RPMI7951 (cell line): ENCODE measurements at places on chromosomes 6 and 20. TPM values are rescaled to one million over a fixed set of nuclear protein-coding genes. Genes with fewer than 3 reads are reported as not detected.

MRPS18A gene
- total RNA-seq: 68.5 and 68.7 TPM in 2 replicates

TNFRSF21 gene
- total RNA-seq: 160 and 181 TPM in 2 replicates

SIM1 gene
- total RNA-seq: not detected in 2 replicates

GPR6 gene
- total RNA-seq: not detected in 2 replicates

ADTRP gene
- 0.48 and 0.98 TPM in 2 replicates for total RNA-seq

SPAG4 gene
- total RNA-seq: 24.9 and 38.5 TPM in 2 replicates

C6orf58 gene
- not detected in 2 replicates for total RNA-seq

VEGFA gene
- total RNA-seq: 108 and 135 TPM in 2 replicates

ATP5F1E gene
- total RNA-seq: 124 and 138 TPM in 2 replicates

SNPH gene
- 7.0 and 9.4 TPM in 2 replicates for total RNA-seq

LY6G6C gene
- not detected in 2 replicates for total RNA-seq

IL17A gene
- 0.10 and 0.12 TPM in 2 replicates for total RNA-seq

GPR31 gene
- total RNA-seq: not detected in 2 replicates

PLA2G7 gene
- 0.48 and 0.59 TPM in 2 replicates for total RNA-seq

HAO1 gene
- 0.20 TPM in 1 of 2 replicates, not detected in the other for total RNA-seq

LY86 gene
- not detected in 2 replicates for total RNA-seq

NR2E1 gene
- total RNA-seq: 0.10 TPM in 1 of 2 replicates, not detected in the other

C6orf15 gene
- not detected in 2 replicates for total RNA-seq
